ENCODE measurements at places on chromosomes 6 and 20.
A peak's percentile ranks its signal among the peaks of the same experiment; 100 is the strongest.

DNA sequence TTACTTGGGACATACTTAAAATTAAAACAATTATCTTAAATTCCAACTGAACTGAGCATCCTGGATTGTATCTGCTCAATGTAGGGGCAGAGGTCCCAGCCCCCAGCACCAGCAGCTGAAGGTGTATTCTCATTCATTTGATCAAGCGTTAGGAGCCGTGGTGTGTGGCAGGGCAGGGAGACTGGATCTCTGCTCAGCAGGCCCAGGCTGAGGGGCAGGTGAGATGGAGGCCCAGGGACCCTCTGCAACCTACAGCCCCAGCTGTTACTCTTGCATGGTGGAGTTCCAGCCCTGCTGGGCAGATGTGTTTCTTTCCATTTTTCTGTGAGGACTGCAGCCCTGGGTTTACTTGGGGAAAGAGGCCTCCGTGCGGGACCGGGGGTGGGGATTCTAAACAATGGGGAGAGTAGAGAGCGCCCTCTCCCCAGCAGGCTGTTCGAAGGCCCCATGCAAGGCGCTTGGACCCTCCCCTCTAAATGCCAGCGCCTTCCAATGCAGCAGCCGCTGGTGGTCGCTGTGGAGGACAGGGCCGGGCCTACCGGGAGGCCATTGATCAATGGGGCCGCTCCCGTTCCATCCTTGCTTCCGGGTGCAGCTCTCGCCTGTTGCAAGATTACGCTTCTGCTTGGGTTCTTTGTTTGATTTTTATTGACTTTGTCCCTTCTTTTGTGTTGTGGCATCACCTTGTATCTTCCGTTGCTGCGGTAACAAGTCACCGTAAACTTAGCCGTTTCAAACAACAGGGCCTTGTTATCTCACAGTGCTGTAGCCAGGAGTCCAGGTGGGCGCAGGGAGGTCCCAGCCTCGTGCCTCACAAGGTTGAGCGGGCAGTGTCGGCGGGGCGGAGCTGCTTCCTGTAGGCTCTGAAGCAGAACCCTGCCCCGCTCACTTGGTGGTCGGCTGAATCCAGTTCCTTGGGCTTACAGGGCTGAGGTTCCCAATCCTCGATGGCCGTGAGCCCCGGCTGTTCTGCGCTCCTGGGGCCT, 134.8 kb upstream of the PHACTR3 start:
- DNase-seq = no peak

GRCh38 chr6:105193647-105194046, 13.8 kb upstream of the POPDC3 start:
- peak; percentile 85 for DNase-seq

DNA sequence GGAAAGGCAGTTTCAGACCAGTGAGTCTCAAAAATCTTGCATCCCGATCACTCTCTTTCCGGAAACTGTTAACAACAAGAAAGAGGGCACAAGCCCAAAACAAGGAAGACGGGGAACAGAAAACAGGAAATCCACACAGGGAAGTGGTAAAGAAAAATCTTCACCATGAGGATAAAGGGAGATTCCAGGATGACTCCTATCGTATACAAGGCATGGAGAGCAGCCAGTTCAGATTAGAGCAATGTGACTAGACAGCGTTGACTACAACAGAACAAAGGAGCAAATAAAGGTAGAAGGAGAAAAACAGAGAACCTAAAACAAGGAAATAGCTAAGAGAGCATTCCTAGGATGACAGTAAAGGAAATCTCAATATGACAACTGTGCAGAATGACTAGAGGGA, 26.5 kb downstream of the VNN1 start:
- no peak for DNase-seq

DNA sequence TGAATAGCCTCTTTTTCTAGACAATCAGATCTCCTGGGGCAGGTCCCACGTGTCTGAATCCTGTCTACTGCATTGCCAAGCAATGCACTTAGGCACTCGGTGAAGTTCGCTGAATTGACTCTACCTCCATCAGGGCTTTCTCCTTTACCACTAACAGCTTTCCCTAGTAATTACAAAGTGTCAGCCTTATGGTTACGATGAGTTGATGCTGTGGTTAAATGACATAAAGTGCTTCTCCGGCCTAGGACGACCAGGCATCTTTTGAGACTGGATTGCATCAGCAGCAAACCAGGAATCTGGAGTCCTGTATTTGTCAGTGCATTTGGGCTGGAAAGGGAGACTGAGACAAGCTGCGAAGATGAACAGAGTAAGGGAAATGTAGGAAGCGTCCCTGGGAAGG, 21.5 kb downstream of the NOX3 start:
- DNase-seq = no peak

GRCh38 chr20:2273634-2274302, 22.0 kb upstream of the TGM3 start:
- no peak for DNase-seq

- no peak for DNase-seq
Measured at GRCh38 chr6:192313-192664, 100.0 kb upstream of the DUSP22 start.

GRCh38 chr20:51423290-51423667, 119.2 kb downstream of the NFATC2 start:
- no peak for DNase-seq

DNA sequence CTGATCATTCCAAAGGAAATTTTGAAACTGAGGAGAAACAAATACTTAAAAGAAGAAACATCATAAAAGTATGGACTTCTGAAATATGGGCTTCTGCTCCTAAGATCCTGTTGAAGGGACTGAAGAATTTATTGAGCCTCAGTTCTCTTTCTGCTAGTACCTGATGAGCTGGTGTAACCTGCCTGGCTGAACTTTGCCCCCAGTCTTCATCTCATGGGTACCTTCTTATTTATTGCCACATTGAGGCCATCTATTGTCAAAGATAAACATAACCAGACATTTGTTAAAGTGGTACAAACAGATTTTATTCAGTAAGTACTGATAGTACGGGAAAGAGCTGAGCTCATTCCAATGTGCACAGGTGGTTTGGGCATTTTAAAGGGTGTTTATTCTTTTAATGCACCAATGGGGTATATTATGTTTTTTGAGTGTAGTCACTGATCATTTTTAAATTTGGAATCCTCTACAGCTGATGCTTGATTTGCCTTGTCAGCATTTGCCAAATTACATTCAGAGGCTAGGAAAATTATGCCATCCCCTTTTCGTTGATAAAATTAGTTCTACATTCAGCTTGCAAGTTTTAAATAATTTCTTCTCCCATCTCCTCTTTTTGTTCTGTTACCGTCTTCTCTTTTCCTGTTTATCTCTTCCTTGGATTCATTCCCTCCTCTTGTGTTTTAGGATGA, 118.2 kb downstream of the PRIM2 start:
- no peak for DNase-seq

- DNase-seq = no peak
Measured at GRCh38 chr6:126530775-126531174, 190.9 kb downstream of the CENPW start.

DNA sequence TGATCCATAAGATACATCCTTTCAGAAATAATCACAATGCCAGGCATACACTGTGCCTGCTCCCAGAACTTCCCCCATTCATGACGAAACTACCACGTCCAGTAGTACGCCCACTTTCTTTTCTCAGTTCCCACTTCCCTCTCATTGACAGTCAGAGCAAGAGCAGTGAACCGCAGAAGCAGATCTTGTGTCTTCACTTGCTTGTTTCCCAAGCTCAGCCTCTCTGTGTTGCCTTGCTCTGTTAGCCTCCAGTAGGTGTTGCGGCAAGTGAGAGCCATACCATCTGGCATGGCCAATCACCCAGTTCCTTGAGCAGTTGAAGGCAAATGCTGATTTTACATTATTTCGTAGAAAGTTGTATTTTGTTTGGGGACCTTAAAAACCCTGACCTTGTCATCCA, 11.7 kb downstream of the UST start:
- DNase-seq = no peak

DNA sequence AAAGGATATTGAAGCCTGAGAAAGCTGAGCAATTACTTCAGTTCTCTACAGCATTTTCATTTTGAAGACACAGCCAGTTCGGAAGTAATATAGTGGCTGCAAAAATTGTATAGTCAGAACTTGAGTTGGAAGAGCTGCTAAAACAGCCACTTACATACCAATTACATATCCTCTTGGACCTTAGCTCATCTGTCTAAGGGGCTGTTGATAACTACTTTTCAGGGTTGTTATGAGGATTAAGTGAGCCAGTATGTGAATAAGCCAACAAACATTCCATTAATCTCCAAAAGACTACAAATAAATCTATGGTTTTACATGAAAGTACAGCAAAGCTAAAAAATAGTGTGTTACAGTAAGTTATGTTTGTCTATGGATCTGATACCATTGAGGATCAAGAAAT, 59.7 kb downstream of the TMEM200A start:
- DNase-seq = peak; percentile 32

DNA sequence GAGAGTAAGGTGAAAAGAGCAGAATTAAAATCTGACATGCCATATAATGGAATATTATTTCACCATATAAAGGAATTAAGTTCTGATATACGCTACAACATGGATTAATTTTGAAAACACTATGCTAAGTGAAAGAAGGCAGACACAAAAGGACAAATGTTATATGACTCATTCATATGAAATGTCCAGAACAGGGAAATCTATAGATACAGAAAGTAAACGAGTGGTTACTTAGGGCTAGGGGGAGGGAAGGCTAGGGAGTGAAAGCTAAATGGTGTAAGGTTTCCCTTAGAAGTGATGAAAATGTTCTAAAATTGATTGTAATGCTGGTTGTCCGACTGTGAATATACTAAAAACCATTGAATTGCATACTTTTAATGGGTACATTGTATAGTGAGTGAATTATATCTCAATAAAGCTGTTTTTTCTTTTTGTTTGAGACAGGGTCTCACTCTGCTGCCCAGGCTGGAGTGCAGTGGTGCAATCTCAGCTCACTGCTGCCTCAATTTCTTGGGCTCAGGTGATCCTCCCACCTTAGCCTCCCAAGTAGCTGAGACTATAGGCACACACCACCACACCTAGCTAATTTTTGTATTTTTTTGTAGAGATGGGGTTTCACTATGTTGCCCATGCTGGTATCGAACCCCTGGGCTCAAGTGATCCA, 8.2 kb downstream of the PRPH2 start:
- no peak for DNase-seq

- no peak for DNase-seq
Measured at GRCh38 chr6:144336900-144337299, 51.8 kb downstream of the UTRN start.

DNA sequence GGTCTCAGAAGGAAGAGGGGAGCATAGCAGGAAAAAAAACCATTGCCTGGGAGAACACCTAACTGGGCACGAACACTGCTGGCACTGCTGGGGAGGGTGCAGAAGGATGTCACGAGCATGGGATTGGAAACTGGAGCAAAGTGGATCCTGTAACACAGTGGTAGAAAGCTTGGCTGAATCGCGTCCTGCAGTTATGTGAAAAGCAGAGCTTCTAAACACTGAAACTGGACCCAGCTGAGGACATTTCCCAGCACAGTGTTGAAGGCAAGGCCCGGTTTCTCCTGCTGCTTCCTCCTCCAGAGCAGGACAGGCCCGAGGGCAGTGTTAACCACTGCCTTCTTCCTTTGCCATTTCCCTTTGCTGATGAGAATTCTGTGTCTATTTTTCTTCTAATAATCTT, 6.7 kb downstream of the APMAP start:
- DNase-seq = no peak

DNA sequence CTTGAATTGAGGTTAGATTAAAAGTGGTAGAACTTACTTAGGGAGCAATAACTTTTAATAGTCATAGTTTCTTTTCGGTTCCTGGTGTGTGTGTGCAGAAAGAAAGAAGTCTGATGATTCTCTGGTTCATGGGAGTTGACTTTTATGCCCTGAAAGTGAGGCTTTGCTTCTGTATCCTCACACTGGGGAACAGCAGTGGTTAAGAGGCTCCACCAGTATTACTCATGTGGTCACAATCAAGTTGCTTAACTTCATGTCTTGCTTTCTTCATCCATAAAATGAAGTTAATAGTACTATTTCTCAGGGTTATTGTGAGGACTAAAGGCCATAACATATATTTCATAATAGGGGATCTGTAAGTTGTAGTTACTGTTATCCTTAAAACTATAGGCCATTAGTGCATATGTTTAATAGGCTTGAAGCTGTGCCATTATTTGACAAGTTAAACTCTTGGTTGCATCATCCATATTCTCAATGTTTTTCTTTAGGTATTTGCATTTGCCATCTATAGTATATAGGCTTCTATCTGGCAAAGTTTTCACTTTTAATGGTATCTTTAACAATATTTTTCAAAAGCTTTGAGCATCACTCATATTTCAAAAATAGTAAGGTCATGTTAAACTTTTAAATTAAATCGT, 262.4 kb downstream of the PLCB1 start:
- peak; percentile 27 for DNase-seq

DNA sequence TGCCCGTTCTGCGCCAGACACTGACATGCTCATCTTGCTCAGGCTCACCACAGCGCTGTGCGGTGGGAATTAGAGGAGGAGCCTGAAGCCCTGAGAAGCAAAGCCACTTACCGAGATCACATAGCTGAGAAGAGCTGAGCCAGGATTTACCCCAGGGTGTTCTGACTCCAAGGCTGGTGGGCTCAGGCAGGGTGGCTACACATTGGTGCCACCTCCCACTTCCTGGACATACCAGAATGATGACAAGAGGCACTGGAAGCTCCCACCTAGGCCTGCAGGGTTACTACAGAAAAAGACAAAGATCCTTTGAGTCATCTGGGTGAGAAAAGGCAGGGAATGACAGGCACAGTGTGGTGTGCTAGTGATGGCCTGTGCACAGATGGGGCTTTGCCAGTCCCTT, 24.4 kb upstream of the FKBP1A start:
- DNase-seq = no peak

DNA sequence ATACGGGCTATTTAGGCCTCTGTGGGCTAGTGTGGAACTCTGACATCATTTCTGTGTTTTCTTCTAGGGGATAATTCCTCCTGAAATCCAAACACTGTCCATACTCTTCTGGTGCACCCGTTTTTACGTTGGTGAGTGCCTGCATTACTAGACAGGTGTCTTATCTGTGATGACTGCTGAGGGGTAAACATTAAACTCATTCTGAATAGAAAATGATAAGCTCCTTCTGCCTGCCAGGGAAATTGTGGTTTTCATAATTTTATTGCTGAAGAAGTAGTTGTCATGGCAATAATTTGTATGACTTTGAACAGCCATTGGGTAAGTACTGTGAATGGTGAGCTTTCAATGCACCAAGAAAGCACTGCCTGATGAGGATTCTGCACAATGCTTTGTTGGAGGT, 705.6 kb downstream of the UTRN start:
- DNase-seq = no peak
